ENCODE measurements at places on chromosomes 5 and 9. TPM values are rescaled to one million over a fixed set of nuclear protein-coding genes. Genes with fewer than 3 reads are reported as not detected.

DNA sequence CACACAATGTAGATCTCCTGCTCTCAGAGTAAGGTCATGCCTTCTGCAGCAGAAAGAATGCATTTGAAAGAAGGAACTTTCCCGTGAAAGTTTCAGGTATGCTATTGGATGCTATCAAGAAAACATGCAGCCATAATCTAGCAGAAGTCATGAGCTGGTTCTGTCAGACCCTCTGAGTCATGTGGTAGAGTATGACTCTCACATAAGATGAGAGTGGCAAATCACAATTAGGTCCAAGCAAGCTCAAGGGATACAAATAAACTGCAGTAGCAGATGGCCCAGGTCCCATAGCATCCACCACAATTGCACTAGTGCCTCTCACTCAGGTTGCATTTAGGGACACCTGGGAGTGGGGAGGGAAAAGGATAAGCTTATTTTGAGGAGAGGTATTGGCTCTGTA lies 292.8 kb downstream of the ASTN2 start:
- no peak overlapping the region for H3K4me3 ChIP-seq
- H3K36me3 ChIP-seq, result no peaks in the 10 kb centered on the region
- DNase-seq, result no peak

GRCh38 chr5:129249886-129250285 lies 155.3 kb downstream of the ISOC1 start:
- no peaks in the 10 kb centered on the region for H3K36me3 ChIP-seq
- H3K27ac ChIP-seq, result no peak overlapping the region
- no peaks in the 10 kb centered on the region for H3K27me3 ChIP-seq
- H3K4me1 ChIP-seq, result no peaks in the 10 kb centered on the region
- H3K4me3 ChIP-seq, result no peak overlapping the region

- no peaks in the 10 kb centered on the region for H3K27me3 ChIP-seq
- no peak overlapping the region for H3K27ac ChIP-seq
- no peaks in the 10 kb centered on the region for H3K36me3 ChIP-seq
These were observed 10.1 kb downstream of the PLIN2 start for GRCh38 chr9:19117039-19117716.

GRCh38 chr9:94096819-94097577 lies 12.7 kb downstream of the PTPDC1 start:
- no peak for DNase-seq
- no peak overlapping the region for H3K27ac ChIP-seq
- no peaks in the 10 kb centered on the region for H3K36me3 ChIP-seq
- no peak overlapping the region for H3K4me3 ChIP-seq
- no peaks in the 10 kb centered on the region for H3K4me1 ChIP-seq
- no peaks in the 10 kb centered on the region for H3K27me3 ChIP-seq

FOXD4L4 gene
- 0.10 TPM for total RNA-seq

GRCh38 chr5:179967489-179967888 lies 59.8 kb upstream of the TBC1D9B start:
- H3K27ac ChIP-seq, result no peak overlapping the region
- DNase-seq, result no peak
- H3K36me3 ChIP-seq, result peaks cover 2% of the 10 kb centered on the region
- H3K27me3 ChIP-seq, result no peaks in the 10 kb centered on the region
- no peak overlapping the region for H3K4me3 ChIP-seq

- no peak overlapping the region for H3K27ac ChIP-seq
- no peaks in the 10 kb centered on the region for H3K27me3 ChIP-seq
- no peaks in the 10 kb centered on the region for H3K4me1 ChIP-seq
These were observed 216.3 kb upstream of the ADRA1B start for GRCh38 chr5:159700016-159700415.

DNA sequence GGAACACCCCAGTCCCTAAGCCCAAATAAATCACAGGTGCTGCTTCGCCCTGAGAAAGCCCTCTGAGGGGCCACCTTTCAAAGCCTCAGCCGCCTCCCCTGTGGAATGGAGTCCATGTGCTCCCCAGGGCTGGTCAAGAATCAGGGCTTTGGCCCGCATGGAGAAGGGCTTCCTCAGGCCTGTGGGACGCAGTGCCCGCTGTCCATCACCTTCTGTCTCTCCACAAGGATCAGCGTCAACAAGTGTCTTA lies 16.6 kb downstream of the HNRNPH1 start:
- no peak overlapping the region for H3K4me3 ChIP-seq
- peaks cover 3% of the 10 kb centered on the region for H3K36me3 ChIP-seq
- 0 out of 2 replicates have a peak overlapping the region, but pooled peaks have one; percentile 23 for H3K27ac ChIP-seq
- no peak for DNase-seq

DNA sequence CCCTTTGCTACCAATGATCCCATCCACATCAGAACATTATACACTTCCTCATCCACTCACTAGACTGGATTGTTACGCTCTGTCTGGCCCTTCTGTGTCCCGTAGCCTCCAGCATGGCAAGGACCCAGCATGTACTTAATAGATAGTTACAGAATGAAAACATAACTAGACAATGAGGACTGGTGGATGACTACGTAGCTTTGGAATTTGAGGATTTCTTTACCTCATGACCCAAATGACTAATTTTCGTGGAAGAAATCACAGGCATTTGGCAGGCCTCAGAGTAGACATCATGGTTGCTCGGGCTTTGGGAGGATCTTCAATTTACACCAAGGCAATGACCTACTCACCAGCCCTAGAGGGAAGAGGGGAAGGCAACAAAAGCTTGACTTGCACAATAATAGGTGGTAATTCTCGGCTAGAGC lies 299.8 kb downstream of the TLE1 start:
- no peak overlapping the region for H3K4me3 ChIP-seq
- H3K27me3 ChIP-seq, result no peaks in the 10 kb centered on the region
- no peaks in the 10 kb centered on the region for H3K4me1 ChIP-seq
- peak; percentile 15 for DNase-seq
- H3K36me3 ChIP-seq, result no peaks in the 10 kb centered on the region
- no peak overlapping the region for H3K27ac ChIP-seq
